Epithelial cell of esophagus (primary cell): ENCODE measurements at places on chromosomes 13 and 19.
A peak's percentile ranks its signal among the peaks of the same experiment; 100 is the strongest.

- peak; percentile 37 for DNase-seq
Observed at GRCh38 chr13:38530492-38530891, 156.4 kb upstream of the FREM2 start.

GRCh38 chr19:6873708-6874431 is 13.5 kb upstream of the ADGRE1 start:
- DNase-seq = no peak

- no peak for DNase-seq
Observed at GRCh38 chr13:45198924-45199323, 1.9 kb downstream of the KCTD4 start.

DNA sequence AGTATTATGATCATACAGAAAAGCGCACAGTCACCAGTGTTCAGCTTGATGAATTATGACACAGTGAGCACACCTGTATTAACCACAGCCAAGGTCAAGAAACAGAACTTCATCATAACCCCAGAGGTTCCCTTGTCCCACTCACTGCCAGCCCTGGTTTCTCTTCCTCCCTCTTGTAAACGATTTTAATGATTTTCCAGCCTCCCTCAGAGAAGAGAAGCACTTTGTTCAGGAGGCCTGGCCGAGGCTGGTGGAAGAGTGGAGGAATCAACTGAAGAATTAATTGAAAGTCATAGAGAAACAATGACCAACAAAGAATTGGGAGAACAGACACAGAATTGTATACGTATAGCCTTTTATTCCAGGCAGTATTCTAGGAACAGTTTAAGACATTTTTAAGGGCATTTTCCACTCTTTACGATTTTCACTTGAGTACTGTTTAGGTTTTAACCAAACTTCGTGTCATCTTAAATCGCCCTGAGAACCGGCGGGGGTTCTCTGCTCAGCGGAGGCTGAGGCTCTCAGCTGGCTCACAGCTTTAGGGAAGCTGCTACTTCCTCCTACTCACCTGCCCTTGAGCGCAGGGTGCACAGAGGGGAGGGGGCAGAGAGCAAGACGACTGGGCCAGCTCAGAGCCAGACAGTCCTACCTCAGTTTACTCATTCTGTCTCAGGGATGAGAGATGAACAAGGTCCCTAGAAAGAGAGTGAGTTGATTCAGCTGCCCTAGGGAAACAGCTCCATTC is 108.6 kb downstream of the AKAP11 start:
- no peak for DNase-seq

DNA sequence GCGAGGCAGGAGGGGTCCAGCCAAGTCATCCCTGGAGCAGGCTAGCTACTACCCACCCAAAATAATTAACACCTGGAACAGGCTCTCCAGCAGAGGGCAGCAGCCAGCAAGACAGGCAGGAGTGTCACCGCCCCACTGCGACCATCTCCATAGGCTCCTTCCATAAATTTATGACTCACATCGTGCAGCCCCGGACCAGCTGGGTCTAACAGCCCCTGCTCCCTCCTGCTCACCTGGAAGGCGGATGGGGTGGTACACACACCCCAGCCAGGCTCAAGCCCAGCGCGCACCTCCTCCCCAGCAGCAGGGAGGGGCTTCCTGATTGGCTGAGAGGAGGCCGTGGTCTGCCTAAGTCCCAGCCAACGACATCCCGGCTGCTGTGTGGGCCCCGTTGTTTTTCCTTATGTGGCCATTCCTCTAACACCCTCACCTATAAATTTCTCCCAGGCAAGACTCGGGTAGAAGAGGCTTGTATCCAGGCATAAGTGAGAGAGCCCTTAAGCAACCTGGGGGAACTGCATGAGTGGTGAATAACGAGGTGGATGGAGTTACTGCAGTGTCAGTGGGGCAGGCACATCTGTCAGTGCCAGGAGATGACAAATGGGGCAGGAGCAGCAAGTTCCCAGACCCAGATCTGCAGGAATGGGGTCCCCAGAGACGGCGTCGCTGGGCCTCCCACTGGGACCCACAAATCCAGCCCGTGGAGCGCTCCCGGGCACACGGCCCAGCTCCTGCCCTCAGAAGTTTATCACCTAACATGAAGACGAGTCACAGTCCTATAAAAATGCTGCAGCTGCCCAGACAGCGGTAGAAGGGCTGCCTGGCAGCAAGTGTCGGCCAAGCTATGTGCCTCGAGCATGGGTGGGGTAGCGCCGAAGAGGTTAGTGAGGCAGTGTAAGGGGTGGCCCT is 43.1 kb downstream of the CEBPG start:
- peak; percentile 77 for DNase-seq

DNA sequence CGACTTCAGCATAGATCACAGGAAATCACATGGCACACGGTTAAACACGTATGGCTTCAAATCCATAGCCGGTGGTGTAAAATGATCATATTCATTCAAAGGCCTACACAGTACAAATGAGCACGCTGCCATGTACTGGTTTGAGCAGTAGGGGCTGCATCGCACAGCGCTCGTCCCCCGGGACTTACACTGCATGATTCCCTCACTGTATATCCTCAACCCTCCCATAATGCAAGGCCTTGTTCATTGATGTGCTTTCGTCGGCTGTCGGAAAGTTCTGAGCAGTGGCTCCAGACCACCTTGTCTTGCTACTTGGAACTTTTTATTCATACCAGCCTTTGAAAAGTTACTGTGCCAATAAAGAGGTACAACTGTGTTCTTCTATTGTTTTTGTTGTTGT is 578.2 kb downstream of the MYO16 start:
- DNase-seq = no peak
